ENCODE measurements at places on chromosomes 6 and 20.

DNA sequence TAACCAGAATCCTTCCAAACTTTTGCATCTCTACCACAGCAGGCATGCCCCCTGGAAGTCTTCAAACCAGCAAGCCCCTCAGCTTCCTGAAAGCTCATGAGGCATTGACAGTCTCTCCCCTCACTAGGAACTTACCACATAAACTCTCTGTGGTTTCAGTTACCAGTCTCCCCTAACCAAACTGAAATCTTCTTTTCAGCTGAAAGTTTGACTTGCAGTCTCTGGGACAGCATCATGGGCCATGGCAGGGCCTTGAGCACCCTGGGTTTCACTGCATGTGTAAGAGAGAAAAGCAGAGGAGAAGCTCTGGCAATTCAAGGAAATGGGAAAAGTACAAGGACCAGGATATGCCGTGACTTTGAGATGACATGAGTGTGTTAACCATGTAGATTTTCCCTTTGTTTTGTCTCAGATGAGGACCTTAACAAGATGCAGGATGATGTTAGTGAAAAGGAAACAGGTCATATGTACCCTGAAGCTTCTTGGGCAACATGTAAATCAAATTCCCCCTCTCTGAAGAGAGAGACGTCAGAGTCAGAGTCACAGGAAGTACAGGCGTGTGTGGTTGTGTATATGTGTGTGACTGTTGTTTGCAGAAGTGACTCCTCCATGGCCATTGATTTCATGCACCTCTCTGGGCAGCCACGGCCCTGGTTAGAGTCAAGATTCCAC is 106.3 kb downstream of the TNFRSF21 start:
- no peaks in the 10 kb centered on the region for H3K4me1 ChIP-seq
- no peaks in the 10 kb centered on the region for H3K36me3 ChIP-seq
- no peak overlapping the region for H3K27ac ChIP-seq
- H3K27me3 ChIP-seq, result no peaks in the 10 kb centered on the region
- H3K4me3 ChIP-seq, result no peak overlapping the region

DNA sequence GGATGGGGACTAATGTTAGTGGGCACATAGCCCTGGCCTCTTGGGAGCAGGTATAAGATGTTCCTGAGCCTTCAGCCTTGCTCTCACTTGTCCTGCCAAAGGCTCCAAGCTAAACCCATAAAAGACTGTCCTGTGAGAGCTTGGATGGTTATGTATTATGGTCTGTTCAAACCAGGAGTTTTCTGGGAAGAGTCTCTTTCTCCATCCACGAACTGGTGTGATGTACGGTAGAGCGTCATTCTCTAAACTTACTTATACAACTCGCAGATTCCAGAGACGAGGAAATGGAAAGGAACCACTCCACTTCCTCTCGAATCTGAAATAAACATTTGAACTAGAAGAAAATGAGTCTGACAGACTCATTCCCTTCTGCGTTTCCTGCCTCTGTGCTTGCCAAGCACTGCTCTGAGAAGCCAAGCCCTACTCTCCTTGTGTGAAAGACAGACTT is 5.3 kb downstream of the SOBP start:
- H3K27ac ChIP-seq, result peak overlapping the region; percentile 55
- no peak for DNase-seq
- no peaks in the 10 kb centered on the region for H3K36me3 ChIP-seq
- peaks cover 65% of the 10 kb centered on the region for H3K4me1 ChIP-seq
- H3K4me3 ChIP-seq, result no peak overlapping the region

DNA sequence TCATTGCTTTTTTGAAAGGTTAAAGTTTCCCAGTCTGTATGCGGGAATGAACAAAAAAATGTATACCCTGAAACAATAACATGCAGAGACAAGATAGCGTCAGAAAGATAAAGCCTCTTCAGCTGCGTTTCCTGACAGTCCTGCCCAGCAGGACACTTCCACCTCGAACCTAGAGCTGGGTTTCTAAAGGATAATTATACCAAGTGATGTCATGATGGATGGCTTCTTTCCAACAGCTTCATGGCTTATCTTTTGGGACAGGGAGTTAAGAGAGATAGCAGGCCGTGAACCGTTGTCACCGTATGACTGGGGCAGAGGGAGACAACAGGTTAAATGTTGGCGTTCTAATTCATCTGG is 267.6 kb upstream of the SGK1 start:
- no peaks in the 10 kb centered on the region for H3K27me3 ChIP-seq
- H3K27ac ChIP-seq, result no peak overlapping the region
- DNase-seq, result no peak
- H3K4me3 ChIP-seq, result no peak overlapping the region

DNA sequence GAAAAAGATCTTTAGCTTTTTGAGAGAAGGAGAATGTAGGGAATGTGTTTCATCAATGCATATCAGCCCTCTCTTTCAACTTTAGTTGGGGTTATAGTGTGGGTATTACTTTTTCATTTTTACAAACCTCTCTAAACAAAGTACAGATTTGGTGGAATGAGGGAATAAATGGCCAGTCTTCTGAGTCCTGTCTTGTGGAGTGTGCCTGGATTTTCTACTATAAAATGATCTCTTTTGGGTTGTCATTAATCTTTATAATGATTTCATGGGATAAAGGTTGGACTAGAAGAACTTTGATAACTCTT is 209.3 kb downstream of the RNF144B start:
- no peak overlapping the region for H3K4me3 ChIP-seq
- no peaks in the 10 kb centered on the region for H3K4me1 ChIP-seq
- H3K27ac ChIP-seq, result no peak overlapping the region
- DNase-seq, result no peak
- H3K36me3 ChIP-seq, result no peaks in the 10 kb centered on the region

GRCh38 chr6:149965194-149966020 is 1.7 kb downstream of the ULBP1 start:
- H3K27ac ChIP-seq, result no peak overlapping the region
- H3K4me1 ChIP-seq, result no peaks in the 10 kb centered on the region
- no peak for DNase-seq
- peak overlapping the region; percentile 24 for H3K4me3 ChIP-seq

DNA sequence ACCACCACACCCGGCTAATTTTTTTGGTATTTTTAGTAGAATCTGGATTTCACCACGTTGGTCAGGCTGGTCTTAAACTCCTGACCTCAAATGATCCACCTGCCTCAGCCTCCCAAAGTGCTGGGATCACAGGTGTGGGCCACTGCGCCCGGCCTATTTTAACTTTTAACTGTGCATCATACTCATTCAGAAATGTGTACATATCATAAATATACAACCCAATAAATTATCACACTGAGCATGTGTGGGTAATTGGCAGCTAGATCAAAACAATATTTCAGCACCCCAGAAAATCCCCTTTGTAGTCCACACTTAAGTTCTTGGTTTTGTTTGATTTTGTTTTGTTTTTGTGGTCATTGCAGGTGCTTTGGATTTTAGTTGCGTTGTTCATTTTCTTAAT is 228.9 kb upstream of the ZNF217 start:
- DNase-seq, result no peak
- no peaks in the 10 kb centered on the region for H3K4me1 ChIP-seq
- H3K36me3 ChIP-seq, result no peaks in the 10 kb centered on the region

DNA sequence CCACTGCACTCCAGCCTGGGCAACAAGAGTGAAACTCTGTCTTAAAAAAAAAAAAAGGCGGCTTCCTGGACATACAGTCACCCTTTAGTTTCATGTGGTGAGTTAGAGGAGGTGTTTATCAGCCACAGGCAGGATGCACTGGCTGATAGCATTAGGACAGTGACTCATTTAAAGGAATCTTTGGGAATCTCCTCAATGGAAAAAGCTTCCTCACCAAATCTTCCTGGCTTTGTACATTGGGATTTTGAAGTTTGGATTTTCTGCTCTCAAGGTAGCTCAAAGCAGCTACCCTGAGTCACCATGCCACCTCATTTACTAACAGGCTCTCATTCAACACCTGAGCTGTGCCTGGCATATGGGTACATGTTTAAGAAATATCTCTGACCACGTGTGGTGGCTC is 20.2 kb downstream of the PRPH2 start:
- no peaks in the 10 kb centered on the region for H3K27me3 ChIP-seq
- no peaks in the 10 kb centered on the region for H3K36me3 ChIP-seq
- DNase-seq, result no peak
- H3K27ac ChIP-seq, result no peak overlapping the region

DNA sequence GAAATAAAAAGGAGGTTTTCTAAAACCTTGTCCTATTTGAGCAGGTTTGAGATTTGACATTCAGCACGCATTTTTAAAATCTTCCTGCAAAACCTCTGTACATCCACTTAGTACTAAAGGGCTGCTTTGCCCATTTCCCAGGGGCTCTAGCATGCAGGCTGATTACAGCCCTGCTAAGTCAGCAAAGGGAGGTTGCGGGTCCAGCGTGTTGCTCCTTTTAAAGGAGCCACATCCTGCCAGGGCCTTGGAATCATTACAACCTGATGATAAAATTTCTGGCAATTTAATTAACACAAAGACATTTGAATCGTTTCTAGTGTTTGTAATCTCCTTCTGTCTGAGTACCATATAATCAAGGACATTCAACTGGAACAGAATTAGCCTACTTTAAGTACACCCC is 455.1 kb upstream of the CITED2 start:
- H3K4me3 ChIP-seq, result no peak overlapping the region
- no peaks in the 10 kb centered on the region for H3K27me3 ChIP-seq
- H3K36me3 ChIP-seq, result no peaks in the 10 kb centered on the region
- H3K4me1 ChIP-seq, result peaks cover 13% of the 10 kb centered on the region

GRCh38 chr20:44702776-44703175 is 12.4 kb upstream of the CCN5 start:
- peak overlapping the region; percentile 57 for H3K27ac ChIP-seq
- H3K27me3 ChIP-seq, result no peaks in the 10 kb centered on the region
- peaks cover 36% of the 10 kb centered on the region for H3K4me1 ChIP-seq
- no peak overlapping the region for H3K4me3 ChIP-seq
- no peaks in the 10 kb centered on the region for H3K36me3 ChIP-seq

GRCh38 chr6:64301307-64302236 is 666.0 kb downstream of the PHF3 start:
- no peak overlapping the region for H3K27ac ChIP-seq
- H3K36me3 ChIP-seq, result no peaks in the 10 kb centered on the region
- no peaks in the 10 kb centered on the region for H3K27me3 ChIP-seq

DNA sequence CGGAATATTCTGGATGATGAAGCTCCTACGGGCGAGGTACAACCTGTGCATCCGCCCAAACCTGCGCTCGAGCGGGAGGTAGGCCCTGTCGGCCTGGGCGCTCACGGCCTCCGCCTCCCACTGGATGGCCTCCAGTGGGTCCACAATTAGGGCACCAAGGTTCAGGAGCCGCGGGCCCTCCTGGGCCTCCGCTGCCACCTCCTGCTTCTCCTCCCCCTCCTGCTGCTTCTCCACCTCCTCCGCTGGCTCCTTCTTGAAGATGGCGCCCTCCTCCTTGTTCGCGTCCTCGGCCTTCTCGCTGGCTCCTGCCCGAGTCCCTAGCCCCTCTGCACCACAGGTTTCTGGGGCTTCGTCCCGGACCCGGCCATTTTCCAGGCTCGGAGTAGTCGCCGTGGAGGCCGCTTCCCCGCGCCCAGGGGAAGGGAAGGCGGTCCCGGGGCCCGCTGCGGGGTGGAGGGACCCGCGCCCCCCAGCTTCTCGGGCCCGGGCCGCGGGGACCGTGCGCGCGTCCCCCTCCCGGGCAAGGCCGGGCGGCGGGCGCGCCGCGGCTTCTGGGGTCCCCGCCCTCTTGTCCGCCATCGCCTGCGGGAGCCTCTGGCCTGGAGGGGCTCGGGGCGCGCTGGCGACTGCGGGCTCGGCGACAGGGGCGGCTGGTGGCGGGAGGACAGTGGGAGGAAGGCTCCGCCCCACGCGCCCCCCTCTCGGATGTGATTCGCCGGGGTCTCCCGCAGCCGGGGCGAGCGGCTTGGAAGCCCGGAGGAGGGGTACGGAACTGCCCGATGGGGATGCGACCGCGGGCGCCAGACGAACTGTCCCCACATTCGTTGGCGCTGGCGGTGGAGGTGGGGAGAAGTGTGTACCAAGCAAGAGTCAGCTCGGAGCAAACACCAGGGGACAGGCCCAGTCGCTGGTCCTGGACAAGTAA is 17.6 kb downstream of the PLAGL2 start:
- peaks cover 15% of the 10 kb centered on the region for H3K4me1 ChIP-seq
- peak overlapping the region; percentile 61 for H3K4me3 ChIP-seq
- H3K27ac ChIP-seq, result peak overlapping the region; percentile 91
- H3K27me3 ChIP-seq, result no peaks in the 10 kb centered on the region
- H3K36me3 ChIP-seq, result no peaks in the 10 kb centered on the region

DNA sequence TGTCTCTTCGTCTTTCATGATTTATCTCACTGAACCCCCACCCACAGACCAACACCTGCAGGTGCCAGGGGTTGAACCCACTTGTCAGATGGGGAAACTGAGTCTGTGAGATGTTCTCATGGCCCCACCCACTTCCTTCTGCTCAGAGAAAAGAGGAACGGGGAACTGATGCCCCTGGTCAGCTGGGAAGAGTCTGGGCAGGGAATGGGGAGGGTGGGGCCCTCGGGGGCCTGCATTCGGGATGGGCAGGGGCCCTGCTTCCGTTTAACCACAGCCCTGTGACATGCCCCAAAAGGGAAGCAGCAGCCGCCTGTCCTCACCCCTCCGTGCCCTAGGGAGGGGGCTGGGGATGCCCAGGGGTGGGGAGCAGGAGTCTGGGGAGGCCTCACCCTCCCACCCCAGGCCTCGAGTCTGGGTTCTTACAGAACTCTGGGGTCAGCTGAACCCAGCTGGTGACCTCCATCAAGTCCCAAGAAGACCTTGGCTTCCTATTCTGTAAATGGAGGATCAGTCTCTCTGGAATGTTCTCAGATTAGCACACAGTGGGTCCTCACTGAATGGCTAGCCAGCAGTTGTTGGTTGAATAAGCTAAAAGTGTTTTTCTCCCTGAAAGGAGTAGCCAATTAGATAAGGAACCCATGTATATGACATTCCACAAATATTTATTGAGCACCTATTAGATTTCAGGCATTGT is 81.5 kb downstream of the CEBPB start:
- H3K27me3 ChIP-seq, result no peaks in the 10 kb centered on the region
- H3K4me1 ChIP-seq, result peaks cover 60% of the 10 kb centered on the region
- no peak for DNase-seq
- H3K4me3 ChIP-seq, result no peak overlapping the region
- no peaks in the 10 kb centered on the region for H3K36me3 ChIP-seq

DNA sequence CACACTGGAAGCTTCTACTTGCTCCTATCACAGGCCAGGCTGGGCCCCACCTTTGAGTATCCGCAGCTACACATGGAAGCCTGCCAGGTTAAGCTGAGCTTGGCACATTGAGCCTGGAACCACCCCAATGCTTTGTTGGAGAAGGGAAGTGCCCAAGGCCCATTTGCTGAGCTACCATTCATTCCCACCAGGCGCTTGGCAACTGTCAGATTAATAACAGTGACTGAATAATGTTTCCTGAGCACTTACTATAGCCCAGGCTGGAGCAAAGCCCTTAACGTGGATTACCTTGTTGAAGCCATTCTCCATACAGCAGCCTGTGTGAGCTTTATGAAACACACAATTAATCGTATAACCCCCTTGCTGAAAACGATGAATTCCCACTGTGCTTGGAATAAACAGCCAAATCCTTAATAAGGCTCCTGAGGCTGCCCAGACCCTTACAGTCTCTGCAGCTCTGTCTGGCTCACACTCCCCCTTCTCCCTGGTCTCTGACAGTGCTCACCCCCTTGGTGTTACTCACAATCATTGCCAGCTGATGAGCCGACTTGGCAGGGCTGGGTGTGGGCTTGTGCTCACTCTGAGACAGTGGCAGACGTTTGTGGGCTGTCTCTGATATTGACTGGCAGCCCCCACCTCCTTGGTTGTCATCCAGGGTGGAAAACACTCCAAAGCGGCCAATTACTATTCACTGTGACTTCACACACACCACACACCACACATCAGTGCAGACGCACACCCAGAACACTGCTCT is 357.1 kb downstream of the MAFB start:
- H3K27ac ChIP-seq, result no peak overlapping the region
- H3K27me3 ChIP-seq, result no peaks in the 10 kb centered on the region
- H3K36me3 ChIP-seq, result no peaks in the 10 kb centered on the region
- DNase-seq, result no peak

Data from tibial nerve (tissue), 4 donors.